ENCODE measurements at places on chromosomes 5 and 9.

- no peak for DNase-seq
Observed at GRCh38 chr9:79577969-79578723, 6.4 kb downstream of the TLE4 start.

GRCh38 chr5:180860273-180860886, 696 bp downstream of the ZFP62 start:
- peak; percentile 28 for DNase-seq

DNA sequence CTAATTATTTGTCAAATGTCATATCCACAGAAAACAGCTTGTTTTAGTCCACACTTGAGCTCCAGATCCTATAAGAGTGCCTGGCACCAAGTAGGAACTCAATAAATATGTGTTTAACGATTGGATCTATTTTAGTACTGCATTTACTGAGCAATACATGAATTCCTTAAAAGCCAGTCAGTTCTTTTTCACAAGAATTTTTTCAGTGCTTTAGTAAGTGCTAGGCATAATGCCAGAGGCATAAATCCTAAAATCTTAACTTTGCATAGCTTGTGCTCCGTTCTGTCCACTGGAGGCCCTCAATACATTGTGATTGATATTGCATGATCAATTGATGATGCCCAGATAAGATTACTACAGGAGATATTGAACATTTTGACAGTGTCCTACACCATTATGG, 67.3 kb upstream of the PCSK5 start:
- no peak for DNase-seq

- no peak for DNase-seq
Observed at GRCh38 chr9:114051706-114052105, 26.4 kb downstream of the AMBP start.

DNA sequence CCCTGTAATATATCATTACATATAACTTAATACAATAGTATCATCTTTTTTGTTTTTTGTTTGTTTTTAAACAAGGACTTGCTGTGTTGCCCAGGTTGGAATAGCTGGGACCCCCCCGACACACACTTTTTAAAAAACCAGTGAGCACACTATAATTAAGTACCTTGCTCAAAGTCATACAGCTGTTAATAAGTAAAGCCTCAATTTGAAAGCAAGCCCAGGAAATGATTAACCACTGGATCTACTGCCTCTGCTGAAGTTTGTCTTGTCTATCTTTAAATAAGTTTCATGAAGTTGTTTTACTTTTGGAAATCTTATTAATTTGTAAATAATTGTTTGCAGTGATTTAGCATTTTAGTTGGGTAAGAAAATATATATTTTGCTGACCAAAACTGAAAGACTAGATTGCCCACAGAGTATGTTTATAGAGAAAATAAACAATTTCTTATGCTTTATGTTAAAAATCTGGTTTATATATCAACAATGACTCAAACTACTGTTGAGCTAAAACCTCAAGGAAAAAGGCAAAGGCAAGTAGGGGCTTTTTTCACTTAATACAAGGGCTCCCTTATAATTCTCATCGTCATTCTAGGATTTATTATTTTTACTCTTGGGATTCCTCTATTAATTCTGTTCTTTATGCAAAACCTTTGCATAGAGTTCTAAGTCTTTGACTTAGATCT, 5.8 kb upstream of the CARNMT1 start:
- DNase-seq: no peak

DNA sequence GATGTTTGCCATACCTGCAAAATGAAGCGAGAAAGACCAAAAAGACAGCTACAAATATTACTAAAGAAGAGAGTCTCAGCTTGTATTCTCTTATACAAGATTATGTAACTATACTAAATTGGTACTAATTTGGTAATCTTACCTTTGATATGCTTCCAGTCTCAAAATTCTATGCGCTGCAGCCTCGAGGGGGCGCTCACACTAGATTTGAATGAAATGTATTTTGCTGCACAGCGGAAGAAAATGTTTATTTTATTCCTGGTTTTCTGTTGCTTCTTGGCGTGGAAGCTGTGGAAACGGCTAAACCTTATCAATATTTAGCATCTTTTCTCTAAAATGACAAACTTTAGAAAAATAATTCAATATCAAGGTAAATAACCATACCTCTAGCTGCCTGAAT, 267.0 kb upstream of the NUDT12 start:
- DNase-seq: no peak

- peak; percentile 33 for DNase-seq
Observed at GRCh38 chr5:93596676-93597490, 13.9 kb downstream of the NR2F1 start.
